ENCODE measurements at places on chromosomes 11 and 22.
A peak's percentile ranks its signal among the peaks of the same experiment; 100 is the strongest.

GRCh38 chr11:105046898-105047579 is 1.9 kb upstream of the CARD16 start:
- no peak for DNase-seq

GRCh38 chr11:88414385-88414861 is 76.9 kb upstream of the CTSC start:
- peak; percentile 38 for DNase-seq

DNA sequence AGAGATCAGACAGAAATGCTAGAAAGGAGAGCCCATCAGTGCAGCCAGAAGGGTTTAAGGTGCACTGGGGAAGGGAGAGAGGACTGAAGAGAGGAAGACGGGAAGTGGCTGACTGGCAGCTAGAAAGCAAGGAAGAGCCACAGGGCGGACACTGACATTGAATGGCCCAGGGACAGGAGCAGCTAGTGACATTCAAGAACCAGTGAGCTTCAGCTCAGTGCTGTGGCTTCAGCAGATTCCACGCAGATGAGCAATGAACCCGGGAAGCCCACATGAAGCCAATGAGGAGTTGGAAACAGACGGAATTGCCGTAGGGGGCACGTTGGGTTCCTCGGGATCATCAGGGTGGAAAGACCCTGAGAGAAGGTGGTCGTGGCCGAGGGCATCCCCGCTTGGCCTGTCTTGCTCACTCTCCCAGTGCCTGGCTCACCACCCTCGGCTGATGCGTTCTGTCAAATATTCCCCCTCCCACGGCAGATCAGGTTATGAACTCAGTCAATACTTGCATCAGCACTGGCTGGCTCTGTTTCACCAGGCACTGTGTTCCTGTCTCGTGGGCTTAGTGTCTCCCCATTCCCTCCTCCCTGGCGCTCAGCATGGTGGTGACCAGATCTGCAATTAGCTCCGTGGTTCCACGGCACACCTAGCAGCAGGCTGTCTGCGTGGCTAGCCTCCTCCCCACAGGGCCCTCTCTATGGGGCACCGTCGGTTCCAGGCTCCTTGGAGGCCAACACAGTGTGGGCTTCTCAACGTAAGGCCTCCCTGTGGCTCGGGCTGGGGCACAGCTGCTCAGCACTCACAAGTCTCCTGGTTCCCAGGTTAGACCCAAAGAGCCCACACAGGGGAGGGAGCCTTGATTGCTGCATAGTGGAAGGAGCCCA is 145.5 kb downstream of the TRIM29 start:
- no peak for DNase-seq

DNA sequence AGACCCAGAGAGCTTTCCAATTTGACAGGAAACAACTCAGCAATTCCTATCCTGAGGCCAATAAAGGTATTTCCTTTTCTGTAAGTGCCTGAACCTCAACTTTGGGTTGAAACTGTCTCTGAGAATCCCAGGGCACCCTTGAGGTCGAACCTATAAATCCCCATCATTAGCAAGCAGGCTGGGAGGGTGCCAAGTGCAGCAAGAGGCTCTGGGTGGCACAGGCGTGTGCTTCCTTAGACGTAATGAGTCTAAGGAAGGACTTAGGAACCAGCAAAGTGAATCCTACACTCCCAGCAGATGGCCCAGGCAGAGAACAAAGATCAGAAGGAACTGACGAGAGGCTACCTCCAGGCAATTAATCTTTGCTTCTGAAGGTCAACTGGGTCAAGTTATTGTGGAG is 234.3 kb upstream of the NARS2 start:
- DNase-seq = no peak

DNA sequence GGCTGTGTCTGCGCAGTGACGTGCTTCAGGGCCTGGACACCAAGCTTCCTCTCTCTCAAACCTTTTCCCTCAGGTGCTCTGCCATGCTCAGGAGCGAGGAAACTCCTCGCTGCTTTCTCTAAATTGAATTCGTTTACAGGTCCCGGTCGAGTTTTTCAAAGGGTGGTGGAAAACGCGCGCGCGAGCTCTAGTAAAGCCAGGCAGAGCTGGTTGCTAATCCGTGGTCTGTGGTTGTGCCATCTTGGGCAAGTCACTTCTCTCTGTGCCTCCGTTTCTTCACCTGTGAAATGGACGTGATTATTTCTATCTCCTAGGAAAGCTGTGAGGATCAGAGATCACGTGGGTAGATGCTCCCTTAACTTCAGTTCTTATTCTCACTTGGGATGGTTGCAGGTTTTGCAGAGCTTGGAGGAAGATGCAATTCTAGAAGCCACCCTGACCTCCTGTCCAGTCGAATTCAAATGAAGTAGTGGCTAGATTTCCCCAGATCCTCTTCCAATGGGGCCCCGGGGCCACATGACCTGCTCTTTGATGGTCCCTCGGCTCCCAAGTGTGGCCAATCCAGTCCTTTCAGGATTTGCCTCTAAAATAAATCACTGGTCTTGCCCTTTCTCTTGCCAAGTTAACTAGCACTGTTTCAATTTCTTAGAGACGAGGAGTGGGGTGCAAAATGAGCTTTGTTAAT is 10.5 kb upstream of the ALX4 start:
- DNase-seq = no peak

All from CD4-positive, alpha-beta T cell treated with Interleukin-2 at 100 ng/mL for 4 hours (primary cell).